Neural crest cell (in vitro differentiated cells): ENCODE measurements at places on chromosomes 12 and 14.

DNA sequence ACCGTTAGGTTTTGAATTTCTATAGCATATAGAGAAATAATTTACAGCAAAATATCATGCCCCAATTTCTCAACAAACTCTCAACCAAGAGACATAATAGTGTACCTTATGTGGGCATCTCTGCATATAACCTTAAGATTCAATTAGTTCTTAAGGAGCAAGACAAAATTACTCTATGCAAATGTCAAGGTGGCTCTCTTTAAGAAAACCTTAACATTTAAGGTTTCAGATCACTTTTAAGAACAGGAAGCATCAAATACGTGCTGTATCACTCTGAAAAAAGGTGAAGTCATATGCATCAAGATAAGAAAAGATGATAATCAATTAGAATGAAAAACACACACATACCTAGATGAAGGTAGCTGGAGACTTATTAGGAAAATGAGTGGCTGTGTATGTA is 728.0 kb downstream of the FLRT2 start:
- DNase-seq = no peak

- peak; percentile 59 for DNase-seq
Measured at GRCh38 chr12:51846911-51847642, 1.4 kb downstream of the FIGNL2 start.

DNA sequence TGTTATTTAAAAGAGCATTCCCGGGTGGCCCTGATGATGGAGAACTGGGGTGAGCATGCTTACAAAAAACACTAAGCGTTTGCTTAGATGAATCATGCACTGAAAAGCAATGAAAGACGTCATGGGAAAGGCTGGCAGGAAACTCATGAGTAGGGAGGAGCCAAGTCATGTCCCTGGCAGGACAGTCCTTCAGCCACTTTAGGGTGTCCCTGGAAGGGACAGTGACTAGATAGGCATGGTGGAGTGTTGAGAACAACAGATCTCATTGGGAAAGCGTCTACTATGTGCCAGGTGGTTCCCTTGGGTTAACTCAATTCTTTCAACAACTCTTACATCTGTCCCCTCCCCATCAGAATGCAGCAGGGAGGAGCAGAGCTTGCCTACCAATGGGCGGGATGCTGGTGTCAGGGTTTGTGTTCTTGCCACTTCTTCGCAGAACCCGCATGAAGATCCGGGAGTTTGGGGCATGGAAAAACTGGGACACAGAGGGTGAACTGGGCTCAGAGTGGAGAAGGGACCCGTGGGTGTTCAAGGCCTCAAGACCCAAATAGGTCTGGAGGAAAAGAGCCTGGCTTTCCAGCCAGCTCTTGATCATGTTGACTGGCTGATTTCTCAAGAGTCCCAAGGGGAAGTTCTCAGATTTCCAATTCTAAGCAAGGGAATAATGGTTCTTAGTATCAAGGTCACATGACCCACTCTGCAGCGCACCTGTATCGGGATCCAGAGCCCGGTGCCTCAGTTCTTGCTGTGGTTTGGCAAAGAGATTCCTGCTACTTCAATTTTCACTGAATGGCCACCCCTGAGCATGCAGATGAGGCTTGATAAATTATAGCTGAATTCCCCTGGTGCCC is 653.9 kb upstream of the TBX3 start:
- no peak for DNase-seq

GRCh38 chr14:47917344-47917954 is 242.0 kb upstream of the MDGA2 start:
- DNase-seq = peak; percentile 33

GRCh38 chr14:100564512-100564911 is 22.7 kb downstream of the BEGAIN start:
- no peak for DNase-seq

DNA sequence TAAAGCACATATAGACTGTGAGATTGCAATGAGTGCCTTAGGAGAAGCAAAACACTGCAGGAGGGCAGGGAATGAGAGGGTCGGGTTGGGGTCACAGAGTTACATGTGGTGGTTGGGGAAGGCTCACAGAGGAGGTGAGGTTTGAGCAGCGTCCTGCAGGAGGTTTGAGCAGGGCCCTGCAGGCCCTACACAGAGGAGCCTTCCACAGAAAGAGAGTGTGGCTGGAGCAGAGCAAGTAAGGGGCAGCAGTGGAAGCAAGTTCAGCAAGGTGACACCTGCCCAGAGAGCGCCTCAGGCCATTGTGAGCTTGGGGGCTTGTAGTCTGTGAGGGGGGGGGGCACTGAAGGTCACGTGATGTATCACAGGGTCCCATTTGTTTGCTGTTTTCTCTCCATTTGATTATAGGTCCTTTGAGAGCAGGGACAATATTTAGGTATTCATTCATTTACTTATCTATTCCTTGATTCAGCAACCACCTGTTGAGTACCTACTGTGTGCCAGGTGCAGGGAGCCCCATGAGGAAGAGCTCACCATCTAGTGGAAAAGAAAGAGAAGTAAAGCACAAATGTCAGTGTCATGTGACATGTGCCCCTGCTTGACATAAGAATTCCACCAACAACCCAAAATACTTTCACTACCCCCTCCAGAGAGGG is 56.6 kb downstream of the GALNT16 start:
- DNase-seq = no peak

DNA sequence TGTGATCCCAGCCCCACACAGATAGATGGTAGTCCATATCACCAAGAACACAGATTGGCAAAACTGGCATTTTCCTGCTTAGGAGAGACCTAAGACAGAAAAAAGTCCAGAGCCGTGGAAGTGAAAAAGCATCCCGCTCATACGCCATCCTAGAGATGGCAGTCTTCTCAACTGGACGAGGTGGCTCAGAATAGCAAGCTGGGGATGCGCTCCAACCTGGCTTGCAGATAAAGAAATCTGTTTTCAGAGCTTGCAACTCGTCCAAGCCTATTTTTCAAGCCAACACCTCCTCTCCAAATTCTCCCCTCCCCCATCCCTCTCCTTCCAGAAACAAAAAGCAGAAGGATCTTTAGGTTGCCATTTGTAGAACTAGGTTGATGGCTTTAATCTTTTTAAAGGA is 74.3 kb upstream of the OTX2 start:
- no peak for DNase-seq

DNA sequence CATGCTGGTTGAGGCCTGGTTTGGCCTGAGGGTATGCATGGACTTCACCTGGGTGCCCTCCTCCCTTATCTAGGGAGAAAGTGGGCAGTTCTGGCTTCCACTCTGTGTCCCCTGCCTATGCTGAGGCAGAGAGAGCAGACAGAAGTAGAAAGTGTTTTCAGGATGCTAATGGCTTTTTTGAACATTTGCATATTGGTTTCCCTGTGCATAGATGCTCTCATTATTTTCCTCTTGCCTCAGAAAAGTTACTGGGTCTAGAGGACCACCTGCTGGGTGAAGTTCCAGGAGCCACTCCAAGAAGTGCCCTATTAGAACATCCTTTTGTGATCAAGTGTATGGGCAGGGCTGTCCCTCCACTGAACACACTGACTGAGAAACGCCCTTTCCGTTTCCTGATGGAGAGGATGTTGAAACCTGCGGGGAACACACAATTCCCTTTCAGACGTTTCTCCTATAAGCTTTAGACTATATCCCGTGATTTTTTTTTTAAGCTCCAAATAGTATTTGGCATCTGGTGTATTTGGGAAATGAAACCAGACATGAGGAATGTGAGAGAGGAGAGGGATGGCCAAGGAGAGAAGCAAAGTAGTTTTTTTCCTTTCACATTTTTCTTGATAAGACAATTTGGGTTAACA is 66.6 kb downstream of the DAAM1 start:
- no peak for DNase-seq

DNA sequence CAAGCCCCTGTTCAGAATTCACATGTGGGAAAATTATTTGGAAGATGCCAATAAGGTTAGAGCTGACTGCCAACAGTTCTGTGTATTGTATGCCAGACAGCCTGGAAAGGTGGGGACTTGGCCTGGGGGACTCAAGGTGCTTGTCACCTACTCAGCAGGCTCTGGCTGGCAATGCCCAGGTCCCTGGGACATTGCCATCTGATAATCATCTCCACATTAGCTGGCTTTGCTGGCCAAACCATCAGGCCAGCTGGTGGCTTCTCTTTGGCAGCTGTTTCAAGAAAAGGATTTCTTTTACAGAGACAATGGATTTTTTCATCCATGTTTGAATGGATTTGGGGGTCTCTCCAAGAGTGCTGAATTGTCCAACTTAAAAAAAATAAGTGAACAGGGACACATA is 165.2 kb downstream of the BRMS1L start:
- DNase-seq = no peak

DNA sequence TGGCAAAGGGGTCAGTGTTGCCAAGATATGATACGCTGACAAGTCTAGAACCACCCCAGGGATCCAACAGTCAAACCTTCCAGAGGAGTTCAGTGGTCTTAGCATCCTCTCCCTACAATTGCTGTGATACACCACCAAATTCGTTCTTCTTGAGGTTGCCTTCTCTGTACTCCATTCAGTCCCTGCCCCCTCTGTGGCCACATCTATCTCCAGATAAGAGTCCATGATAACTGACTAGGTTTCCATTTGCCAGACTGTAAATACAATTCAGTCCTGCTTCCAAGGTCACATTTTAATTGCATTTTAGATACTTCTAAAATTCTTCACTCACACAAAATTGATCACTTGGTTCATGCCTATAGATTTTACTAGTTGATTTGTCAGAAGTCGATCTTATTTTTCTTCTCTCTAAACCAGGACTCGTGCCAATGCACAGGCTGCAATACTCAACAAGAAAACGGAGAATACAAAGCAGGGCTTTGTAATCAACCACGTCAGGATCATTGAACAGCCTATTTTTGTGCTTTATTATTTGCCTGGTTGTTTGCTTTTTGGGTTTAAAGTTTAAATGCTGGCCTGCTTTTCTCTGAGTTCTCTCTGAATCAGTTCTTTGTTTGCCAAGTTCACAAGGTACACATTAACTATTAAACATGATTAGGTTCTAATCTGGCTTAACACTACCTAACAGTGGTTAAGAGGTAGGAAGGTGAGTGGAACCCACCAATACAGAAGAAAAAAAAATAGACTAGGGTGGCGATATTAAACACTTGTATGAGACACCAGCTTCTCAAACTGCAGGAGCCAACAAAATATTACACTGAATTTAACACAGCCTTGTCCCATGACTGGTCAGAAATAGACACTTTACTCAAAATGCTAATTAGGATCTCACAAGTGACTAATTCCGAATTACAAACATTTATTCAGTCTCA is 5.3 kb upstream of the TSPAN8 start:
- no peak for DNase-seq

DNA sequence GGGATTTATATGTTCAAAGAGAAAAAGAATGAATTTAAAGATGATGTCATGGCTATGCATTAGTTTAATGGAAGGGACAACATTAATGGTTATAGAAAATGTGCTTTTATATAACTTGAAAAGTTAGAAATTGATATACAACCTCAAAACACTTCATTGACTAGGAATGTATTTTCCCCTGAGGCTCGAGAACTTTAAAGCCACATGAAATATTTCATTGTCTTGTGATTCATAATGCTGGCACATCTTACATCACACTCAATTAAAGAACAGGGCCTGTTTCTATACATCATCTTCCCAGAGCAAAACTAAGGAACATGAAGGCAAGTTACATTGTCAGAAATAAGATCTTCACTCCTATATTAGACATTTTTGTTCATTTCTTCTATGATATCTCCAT is 35.2 kb upstream of the PAWR start:
- no peak for DNase-seq

- DNase-seq = no peak
Measured at GRCh38 chr12:102059343-102059742, 2.4 kb downstream of the WASHC3 start.

GRCh38 chr14:23357261-23357660 is 4.6 kb upstream of the SLC22A17 start:
- no peak for DNase-seq

DNA sequence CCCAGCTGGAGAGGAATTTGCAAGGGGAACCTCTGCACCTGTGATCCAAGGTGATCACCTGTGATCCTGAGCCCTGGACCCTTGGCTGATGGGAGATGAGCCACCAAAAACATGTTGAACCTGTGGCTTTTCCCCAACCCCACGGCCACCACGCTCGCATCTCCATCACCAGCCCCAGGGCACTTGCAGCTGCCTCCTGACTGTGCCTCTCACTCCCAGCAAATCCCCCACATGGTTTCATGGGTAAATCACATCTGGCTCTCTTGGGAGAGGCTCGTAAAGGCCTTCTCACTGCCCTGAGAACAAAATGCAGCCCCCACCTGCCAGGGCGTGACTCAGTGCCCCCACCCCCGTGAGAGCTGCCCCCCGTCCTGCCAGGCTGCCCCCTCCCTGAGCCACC is 76.0 kb downstream of the RFLNA start:
- no peak for DNase-seq

- DNase-seq = no peak
Measured at GRCh38 chr12:46664761-46665287, 161.0 kb downstream of the SLC38A4 start.

- DNase-seq = no peak
Measured at GRCh38 chr14:51448831-51449670, 202.7 kb upstream of the FRMD6 start.

DNA sequence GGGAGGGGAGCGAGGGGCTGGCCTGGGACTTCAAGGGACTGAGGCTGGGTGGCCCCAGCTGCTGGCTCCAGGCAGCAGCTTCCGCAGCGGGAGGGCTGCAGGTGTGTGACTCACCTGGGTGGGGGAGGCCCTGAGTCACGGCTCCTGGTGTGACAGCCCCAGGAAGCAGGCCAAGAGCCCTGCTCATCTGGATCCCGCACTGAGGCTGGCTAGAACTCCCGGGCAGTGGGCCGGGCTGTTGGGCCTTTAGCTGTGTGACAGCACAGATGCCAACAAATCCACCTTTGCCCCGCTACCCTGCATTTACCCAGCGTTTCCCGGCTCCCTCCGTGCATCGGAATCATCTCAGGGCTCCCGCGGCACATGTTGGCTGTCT is 180.0 kb upstream of the PRMT8 start:
- no peak for DNase-seq
